ENCODE measurements at places on chromosomes 11 and 22.

DNA sequence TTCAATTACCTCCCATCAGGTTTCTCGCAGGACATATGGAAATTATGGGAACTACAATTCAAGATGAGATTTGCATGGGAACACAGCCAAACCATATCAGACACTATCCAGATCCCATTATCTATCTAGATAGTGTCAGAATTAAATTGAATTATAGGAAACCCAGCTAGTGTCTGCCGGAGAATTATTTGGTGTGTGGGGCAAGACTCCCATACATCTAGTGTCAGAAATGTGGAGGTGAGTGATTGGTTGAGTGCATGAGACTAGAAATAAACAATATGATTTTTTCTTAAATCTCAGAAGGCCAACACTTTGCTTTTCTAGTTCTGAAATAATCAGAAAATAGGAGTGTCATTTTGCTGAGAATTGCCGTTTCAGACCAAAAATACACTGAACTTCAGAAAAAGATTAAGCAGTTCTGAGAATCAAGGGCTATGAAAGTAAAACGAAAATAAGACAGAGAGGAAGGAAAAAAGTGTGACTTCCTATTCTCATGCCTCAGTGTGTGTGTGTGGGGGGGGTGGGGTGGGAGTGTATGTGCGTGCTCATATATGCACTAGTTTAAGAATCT, 21.3 kb downstream of the CASP12 start:
- DNase-seq: no peak

- peak; percentile 59 for DNase-seq
These were observed 705 bp downstream of the PTPRJ start for GRCh38 chr11:47980907-47981621.

GRCh38 chr11:26943636-26944035, 50.3 kb upstream of the FIBIN start:
- DNase-seq: no peak

- no peak for DNase-seq
These were observed 58.1 kb downstream of the SNX19 start for GRCh38 chr11:130858215-130858614.

GRCh38 chr11:77654770-77655434, 17.3 kb upstream of the CLNS1A start:
- no peak for DNase-seq

DNA sequence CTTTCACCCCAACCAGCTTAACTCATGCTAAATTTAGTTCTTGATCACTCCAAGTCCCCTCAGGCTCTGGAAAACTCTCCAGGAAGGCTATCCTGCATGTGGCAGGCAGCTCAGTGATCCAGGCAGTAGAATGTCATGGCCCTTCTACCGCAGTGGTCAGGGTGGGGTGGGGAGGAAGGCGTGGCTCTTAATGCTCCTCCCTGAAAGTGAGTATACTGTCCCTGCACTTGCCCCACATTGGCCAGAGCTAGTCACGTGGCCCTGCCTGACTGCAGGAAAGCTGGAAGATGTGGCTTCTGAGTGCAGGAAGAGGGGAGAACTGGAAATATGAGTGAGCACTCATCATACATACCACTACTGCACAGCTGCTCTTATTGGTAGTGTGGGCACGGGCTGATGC, 102.1 kb downstream of the GRAMD1B start:
- DNase-seq: no peak

- DNase-seq: no peak
These were observed 965.7 kb upstream of the FAT3 start for GRCh38 chr11:91258876-91259275.

DNA sequence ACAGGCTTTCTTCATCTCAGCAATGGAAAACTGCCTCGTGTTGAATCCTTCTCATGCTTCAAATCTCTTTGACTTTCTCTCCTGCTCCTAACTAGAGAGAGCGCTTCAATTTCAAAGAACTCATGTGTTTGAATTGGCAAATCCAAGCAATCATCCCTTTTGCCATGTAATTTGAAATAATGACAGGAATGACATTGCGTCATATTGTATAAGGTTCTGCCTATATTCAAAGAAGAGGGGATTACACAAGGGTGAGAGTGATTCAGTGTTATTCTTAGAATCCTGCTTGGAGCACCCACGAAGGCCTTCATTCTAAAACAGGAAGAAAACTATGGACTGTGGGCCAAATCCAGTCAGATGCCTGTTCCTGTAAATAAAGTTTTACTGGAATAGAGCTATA, 720.6 kb downstream of the JRKL start:
- DNase-seq: no peak

DNA sequence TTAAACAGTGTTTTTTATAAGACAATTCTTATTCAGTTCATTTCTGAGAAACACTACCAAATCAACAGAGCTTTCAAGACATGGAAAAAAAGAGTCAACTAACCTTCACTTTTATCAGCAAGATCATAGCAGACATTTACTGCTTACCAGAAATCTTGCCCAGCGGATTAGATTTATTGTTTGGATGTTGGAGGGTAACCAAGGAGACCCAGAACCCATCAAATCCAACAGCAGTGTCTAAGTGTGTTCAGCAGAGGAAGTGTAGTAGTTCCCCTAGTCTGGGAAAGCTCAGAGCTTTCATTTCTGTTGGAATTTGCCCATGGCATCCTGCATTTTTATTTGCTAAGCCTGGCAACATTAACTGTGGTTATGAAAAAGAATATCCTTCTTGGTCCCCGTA, 2.4 kb upstream of the PGM2L1 start:
- no peak for DNase-seq

- no peak for DNase-seq
These were observed 7.9 kb upstream of the MACROD1 start for GRCh38 chr11:64173616-64174355.

GRCh38 chr11:11584937-11585336, 36.9 kb downstream of the GALNT18 start:
- DNase-seq: no peak

GRCh38 chr11:118169300-118170140, 6.9 kb downstream of the SCN2B start:
- DNase-seq: no peak

- no peak for DNase-seq
These were observed 223.2 kb downstream of the DYNC2H1 start for GRCh38 chr11:103332409-103332808.

DNA sequence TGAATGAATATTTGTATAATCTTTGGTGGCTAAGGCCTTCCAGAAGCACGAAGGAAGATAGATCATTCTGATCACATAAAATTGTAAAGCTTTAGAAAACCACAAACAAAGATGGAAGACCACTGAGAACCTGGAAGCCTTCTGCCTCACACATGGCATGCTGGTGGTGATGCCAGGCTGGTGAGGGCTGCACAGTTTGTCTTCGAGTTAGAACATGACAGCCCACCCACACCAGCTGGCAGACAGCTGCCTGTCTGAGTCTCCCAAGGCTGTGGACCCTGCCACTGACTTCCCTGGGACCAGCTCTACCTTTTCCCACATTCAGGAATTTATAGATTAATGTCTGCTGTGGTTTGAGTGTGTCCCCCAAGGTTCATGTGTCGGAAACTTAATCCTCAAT, 48.8 kb upstream of the B3GAT1 start:
- no peak for DNase-seq

DNA sequence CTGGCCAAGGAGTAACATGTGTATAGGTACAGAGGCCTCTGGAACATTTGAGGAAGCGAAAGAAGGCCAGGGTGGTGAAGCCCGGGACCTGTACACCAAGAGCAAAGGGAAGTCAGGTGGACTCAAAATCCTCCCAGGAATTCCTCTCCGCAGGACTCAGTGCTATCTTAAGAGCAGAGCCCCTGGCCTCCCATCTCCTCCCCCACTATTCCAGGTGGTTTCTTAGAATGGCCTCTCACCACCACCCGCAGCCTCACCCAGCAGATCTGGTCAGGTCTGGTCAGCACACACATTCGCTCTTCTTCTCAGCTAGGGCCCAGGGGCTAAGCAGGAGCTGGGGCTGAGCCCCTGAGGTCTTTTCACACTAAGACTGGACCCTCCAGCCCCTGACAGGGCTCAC, 59.1 kb downstream of the SCGB1A1 start:
- no peak for DNase-seq

GRCh38 chr11:15197696-15198095, 83.0 kb downstream of the INSC start:
- no peak for DNase-seq

- peak; percentile 94 for DNase-seq
These were observed 16.0 kb upstream of the B4GALNT4 start for GRCh38 chr11:353179-353873.

DNA sequence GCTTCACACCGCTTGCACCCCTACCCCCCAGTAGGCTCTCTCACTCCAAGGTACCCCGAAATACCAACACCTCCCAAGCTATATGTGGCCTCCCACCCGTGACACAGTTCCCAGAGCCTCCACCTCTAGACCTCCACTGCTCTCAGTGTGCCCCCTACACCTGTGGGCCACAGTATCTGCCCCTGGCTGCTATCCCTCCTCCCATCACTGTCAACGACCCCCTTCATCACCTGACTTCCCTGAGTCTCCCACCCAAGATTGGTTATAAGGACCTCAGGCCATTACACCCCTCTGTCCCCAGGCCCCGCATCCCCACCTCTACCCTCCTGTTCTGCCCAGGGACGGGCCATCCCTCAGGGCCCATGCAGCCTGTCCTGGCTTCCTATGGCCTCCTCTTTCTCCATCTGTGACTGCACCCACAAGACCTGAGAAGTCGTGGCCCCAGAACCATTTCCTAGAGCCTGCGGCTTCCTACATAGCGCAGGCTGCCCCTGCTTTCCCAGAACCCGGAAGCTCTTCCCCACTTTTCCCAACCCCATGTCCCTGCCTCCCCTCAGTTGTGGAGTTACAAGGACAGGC, 734 bp downstream of the ACR start:
- no peak for DNase-seq

GRCh38 chr11:3056296-3057068, 741 bp downstream of the CARS1 start:
- peak; percentile 30 for DNase-seq

DNA sequence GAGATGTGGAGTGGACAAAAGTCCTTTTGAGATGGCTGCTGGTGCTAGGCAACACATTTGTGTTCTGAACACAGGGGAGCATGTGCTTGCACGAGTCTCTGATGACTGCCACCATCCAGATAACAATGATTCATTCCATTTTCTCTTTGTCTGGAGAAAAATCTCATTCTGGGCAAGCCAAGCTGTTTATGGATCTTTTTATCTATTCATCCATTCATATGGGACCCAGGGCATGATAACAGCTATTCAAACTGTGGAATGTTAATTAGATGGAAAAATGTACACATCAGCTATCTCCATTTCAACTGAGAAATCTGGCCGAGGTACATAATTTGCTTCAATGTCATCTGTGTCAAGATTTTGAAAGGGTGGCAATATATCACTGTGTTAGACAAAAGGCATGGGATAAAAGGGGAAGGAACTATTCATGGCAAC, 117.5 kb upstream of the ZBED5 start:
- peak; percentile 6 for DNase-seq

- DNase-seq: no peak
These were observed 526.6 kb downstream of the MN1 start for GRCh38 chr22:27274770-27275449.

DNA sequence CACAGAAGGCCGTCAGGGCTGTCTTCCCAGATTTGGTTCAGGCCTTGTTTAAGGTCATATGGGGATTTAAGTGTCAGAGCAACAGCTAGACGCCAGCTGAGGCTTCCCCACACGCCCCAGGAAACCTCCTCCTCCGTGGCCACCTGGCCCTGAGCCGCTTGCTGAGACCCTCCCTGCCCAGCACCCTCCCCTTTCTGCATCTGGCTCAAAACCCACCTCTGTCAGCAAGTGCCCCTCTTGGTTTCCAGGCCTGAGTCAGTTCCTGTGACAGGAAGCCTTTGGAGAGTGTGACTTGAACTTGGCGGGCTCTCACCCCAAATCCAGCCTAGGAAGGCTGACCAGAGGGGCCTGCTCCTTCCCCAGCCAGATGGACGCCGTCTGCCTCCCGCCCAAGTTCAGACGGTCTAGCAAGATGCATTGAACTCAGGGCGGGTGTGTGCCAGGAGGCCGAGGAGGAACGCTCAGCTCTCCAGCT, 561 bp downstream of the FXYD2 start:
- DNase-seq: peak; percentile 87

DNA sequence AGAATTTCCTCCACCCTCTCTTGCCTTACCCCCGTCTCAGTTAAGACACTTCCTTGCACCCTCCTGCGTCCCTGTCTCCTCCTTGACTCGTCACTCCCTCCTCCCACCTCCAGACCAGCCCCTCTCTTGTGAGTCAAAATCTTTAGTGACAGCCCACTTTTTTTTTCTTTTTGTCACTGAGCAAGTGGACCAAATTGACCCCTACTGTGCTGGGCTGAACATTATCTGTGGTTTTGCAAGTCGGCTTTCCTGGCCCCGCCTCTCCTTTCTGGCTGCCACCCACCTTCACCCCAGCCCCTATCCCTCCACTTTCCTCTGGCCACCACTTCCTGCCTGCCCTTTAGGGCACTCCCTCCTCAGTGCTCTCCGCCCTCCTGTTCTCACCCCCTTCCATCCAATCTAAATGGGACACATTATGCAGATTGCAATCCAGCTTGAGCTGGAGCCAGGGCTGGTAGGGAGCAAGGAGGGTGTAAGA, at the start of gene APLNR:
APLNR (minus strand) TSS at position 47 of the 478 bp plus-strand sequence. CDS start 246 bp downstream, outside the sequence.
- DNase-seq: no peak

DNA sequence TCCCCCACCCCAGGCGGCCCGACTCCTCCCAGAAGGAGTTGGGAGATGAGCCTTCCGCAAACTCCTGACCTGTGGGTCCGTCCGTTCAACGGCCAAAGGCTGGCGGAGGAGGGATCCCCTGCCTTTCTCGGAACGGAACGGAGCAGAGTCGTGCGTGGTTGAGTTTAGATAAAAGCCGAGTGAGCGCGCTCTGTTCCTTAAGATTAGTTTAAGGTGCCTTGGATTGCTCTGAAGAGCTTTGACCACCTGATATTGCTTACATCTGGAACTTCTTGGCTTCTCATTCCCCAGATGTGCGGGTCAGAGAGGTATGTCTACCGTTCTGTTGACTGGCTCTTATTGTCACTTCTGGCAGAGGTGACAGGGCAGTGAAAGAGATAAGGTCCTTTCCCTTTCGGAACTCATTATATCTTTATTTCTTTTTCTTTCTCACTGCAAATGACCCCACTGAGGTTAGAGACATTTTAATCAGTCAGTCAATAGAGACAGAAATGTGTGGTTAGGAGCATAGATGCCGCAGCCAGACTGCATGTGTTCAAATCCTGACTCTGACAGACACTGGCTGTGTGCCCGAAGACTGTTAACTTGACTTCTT, at the start of gene TRIM6:
TRIM6 (plus strand) TSS at position 31 of the 595 bp plus-strand sequence; CDS start at position 292, 261 bp downstream.
- DNase-seq: peak; percentile 39

GRCh38 chr11:70203751-70204465, 812 bp downstream of the FADD start:
- peak; percentile 84 for DNase-seq

DNA sequence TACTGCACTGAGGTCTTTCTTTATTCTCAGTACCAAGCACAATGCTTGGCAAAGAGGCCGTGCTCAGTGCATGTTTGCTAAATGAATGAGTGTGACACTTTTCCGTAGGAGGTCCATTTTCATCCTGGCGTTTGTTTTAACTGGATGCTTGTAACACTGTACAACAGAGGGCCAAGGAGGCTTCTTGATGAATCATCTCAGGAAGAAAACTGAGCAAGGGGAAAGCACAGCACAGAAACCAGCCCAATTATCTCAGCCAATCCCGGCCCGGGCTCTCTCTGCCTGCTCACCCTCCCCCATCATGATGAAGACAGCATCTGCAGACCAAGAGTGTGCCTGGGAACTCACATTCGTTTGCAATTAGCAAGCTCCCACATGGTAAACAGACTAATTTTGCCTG, 570.3 kb downstream of the OPCML start:
- no peak for DNase-seq

Measured in lung microvascular endothelial cell (primary cell).